ENCODE measurements at places on chromosomes 6 and 20.

GRCh38 chr6:165704045-165704748, 41.2 kb upstream of the PDE10A start:
- no peak for DNase-seq

DNA sequence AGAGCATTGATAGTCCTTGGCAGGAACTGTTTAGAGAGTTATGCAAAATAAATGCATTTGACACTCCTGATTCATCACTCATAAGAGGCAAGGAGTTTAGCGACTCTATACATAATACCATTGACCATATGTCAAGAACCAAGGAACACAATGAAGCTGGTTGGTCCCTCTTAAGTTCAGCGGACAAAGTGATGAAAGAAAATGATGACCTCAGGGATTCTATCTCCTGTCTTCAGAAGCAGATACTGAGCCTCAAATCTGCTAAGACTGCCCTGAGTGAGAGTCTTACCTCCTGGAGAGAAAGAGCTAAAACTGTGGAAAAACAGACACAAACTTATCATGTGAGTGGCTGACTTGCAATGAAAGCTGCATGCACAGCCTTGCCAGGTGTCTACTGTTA, 9.5 kb upstream of the NKAIN2 start:
- no peak for DNase-seq

DNA sequence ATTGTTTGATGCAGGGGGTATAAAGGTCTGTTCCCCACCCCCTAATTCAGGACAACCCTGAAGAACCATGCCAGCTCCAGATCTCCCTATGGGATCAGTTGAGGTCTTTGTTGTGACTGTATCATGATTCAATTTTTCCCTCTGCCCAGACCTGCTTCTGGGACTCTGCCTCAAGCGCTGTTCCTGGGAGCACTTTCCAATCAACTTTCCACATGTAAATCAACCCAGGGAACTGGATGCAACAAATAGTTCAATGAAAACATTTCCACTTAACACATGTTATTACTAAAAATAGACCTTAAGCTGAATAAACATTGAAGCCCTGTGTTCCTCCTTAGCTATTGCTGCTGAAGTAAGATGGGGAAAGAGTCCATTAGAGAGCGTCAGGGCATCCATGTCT, 139.5 kb downstream of the C6orf58 start:
- DNase-seq = no peak

GRCh38 chr20:9204979-9205378, 136.1 kb downstream of the PLCB4 start:
- no peak for DNase-seq

GRCh38 chr6:89357390-89357789, 4.9 kb upstream of the UBE2J1 start:
- DNase-seq = no peak

- no peak for DNase-seq
Observed at GRCh38 chr20:17838921-17839320, 129.7 kb downstream of the SNX5 start.

- no peak for DNase-seq
Observed at GRCh38 chr20:37980876-37981275, 52.4 kb downstream of the TTI1 start.

DNA sequence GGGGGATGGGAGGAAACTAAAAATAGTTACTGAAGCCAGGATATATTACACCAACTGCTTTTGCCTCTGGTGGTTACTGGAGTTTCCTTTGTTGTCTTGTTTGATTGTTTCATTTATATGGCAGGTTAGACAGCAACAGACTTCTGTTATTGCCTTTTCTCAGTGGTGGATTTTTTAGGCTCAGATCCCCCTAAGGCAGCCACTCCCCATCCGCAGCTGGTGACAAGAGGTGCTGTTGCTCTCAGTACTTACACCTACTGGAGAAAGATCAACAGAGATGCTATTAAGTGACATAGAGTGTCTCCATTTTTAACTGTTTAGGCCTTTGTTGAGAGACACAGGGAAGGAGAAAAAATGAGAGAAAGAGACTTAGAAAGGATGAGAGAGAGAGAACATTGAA, 552.1 kb downstream of the PKHD1 start:
- DNase-seq = no peak

DNA sequence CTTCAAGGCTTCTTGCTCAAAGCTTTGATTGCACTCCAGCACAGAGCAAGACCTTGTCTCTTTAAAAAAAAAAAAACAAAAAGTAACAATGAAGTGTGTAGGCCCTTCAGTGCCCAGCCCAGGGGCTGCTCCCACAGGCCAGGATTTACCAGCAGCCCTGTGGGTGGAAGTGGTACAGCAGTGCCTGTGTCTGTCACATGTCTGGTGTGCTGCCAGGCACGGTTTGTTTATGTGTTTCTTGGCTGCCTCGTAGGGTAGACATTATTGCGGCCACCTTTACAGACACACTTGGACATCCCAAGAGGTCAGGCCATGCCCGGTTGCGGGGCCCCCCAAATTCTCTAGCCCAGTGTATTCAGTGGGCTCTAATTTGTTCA, 12.7 kb downstream of the DYNLRB1 start:
- no peak for DNase-seq

DNA sequence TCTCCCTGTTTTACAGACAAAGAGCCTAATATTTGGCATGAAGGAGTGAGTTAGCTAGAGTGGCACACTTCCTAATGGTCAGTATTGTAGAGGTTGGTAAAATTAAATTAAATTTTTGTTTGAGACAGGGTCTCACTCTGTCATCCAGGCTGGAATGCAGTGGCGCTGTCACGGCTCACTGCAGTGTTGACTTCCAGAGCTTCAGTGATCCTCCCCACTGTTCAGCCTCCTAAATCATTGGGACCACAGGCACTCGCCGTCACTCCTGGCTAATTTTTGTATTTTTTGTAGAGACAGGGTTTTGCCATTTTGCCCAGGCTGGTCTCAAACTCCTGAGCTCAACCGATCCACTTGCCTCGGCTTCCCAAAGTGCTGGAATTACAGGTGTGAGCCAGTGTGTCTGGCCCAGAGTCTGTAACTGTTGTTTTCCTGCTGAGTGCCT, 70.9 kb downstream of the SCAND1 start:
- no peak for DNase-seq

GRCh38 chr6:11542863-11543262, 5.3 kb downstream of the TMEM170B start:
- DNase-seq = no peak

DNA sequence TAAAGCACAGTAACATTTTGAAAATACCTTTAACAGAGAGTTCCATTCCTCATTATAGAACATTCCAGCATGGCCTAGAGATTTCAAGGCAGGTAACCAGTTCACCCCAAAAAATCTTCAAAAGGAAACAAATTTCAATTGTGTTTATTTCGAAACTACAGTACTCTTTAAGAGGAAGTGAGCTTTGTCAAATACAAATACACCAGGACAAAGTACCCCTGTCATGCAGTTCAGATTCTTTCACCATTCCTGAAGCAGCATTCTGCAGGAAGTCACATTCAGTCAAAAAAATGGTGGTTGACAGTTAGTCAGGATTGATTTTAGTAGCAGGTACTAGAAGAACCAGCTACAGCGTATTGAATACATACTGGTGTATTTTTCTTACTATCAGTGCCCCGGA, 89.6 kb upstream of the RIN2 start:
- no peak for DNase-seq

DNA sequence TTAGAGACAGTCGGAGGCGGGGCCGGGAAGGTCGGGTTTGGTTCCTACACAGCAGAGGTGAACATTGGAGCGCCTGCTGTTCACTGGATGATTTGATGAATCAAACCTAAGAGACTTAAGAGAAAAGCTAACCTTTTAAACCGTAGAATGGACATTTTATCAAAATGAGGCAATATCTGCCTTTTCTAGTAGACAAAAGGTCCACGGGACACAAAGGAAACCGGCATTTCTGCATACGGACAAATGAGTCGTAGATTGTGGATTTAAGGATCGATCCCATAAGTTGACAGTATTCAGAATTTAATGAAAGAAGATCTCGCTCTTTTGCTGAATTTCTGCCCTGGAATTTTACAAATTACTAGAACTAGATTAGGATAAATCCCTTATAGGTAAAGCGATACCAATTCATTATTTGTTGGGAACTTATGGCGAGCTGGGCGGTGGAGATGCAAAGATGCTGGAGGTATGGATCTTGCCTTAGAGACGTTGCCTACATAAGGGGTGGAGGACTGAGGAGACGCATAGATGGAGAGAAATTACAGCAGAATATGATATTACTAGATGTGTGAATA, 400 bp downstream of the PAK1IP1 start:
- no peak for DNase-seq

DNA sequence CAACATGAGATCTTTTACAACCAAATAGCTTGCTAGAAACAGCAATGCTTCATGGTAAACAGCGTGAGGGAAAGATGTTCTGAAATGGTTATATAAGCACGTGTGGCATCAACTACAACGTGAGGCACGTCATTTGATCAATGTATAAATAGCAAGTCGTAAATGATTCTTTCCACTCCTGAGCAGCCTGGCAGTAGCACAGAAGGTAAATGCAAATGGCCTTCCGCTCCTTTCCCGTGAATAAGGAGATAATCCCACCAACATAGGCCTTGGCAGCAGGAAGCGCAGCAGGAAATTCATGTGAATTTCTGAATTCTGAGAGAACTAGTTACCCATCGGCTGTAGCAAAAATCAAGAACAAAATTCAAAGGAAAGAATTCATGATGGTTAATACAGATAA, 17.0 kb downstream of the RPS6KA2 start:
- no peak for DNase-seq

DNA sequence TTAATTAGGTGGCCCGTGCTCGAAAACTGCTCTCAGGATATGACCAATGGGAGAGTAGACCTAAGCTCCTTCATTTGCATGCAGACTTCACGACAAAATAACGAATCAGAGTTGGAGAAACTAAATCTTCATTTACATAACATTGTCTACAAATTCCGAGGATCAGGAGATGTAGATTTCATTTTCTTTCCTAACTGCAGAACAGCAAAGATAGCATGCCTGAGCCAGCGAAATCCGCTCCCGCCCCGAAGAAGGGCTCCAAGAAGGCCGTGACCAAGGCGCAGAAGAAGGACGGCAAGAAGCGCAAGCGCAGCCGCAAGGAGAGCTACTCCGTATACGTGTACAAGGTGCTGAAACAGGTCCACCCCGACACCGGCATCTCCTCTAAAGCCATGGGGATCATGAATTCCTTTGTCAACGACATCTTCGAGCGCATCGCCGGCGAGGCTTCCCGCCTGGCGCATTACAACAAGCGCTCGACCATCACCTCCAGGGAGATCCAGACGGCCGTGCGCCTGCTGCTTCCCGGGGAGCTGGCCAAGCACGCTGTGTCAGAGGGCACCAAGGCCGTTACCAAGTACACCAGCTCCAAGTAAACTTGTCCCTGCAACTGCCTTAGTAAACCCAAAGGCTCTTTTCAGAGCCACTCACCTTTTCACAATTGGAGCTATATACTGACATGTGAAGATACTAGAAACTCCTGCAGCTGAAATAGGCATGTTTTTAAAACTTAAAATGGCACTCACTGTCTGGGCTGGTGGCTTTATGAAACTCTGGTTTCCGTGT, 96.5 kb downstream of the HFE start:
- peak; percentile 21 for DNase-seq

GRCh38 chr6:90216072-90216977, 80.3 kb downstream of the BACH2 start:
- peak; percentile 27 for DNase-seq

DNA sequence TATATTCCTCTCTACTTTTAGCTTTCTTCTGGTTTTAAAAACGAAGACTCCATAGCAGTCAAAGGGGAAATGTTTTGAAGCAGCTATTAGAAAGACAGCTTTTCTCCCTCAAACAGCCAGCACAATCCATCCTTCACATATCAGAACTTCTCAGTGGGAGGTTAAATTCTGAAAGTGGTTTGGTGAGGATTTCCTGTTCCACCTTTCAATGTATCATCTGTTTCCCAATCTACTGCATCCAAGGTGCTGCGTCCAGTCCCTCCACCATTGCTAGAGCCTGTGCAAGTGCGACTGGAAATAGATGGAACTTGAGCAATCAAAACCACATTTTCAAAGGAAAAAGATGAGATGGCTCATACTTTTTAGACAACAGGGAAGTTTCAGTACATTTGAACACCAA, 508.3 kb upstream of the ARID1B start:
- no peak for DNase-seq

DNA sequence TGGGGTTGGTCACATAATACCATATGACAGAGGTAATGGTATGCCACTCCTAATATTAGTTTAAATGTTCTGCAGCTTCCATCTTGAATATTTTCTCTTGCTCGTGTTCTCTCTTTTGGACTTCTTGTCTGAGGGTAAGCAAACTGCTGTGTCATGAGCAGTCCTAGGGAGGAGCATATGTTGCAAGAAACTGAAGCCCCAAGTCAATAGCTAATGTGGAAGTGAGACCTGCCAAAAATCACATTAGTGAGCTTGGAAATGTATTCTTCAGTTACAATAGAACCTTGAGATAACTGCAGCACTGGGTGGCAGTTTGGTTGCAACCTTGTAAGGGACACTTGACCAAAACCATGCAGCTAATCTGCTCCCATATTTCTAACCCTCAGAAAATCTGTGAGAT, 178.2 kb upstream of the IMPG1 start:
- no peak for DNase-seq

DNA sequence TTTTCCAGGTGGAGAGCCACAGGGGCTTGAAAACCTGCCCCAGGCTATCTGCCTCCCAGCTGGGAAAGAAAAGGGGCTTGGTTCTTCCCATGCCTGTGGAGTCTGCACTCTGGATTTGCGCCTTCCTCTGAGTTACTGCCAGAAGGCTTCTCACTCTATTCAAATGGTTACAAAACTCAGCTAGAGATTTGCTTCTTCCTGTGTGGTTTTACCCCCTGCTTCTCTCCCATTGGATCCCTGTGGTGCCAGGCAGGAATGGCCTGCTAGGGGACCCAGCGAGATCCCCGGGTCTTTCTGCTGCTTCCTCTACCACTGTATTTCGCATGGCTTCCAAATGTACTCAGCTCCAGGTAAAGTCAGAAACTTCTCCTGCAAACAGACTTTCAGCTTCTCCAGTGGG, 192.0 kb upstream of the HS3ST5 start:
- no peak for DNase-seq

DNA sequence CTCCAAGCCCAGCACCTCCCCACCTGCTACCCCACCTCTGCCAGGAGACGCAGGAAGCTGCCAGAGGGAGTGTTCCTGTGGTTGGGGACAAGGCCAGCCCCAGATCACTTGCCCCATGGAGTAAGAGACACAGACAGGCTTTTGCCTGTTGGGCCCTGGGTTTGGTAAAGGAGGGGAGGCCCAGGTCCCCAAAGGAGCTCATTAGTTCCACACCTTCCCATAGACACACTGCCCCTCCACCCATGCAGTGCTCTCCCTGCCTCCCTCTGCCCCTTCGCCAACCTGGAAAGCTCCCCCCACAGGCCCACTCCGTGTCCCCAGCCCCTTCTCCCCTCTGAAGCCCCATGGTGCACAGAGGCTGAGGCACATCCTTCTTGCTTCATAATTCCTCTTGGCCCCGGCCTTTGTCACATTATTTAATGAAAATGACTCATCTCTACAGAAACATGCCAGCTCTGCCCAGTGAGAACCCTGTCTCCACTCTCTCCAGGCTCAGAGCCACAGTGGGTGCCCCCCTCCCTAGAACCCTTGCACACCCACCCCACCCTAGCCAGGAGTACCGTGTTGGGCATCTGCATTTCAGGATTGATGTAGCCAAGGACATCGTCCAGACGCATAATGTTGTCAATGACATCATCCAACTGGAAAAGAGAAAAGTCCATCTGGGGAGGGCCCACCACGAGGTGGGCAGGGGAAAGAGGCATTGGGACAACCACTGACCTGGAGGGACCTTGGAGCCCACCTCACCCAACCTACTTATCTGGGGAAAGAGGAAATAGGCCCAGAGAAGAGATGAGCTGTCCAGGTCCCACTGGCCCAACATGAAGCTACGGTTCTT, 46.0 kb downstream of the TFEB start:
- DNase-seq = no peak

GRCh38 chr6:105080279-105080678, 99.5 kb downstream of the POPDC3 start:
- no peak for DNase-seq
